ENCODE measurements at places on chromosomes 4 and X.

- DNase-seq, result no peak
Observed at GRCh38 chrX:44953734-44954502, 80.9 kb downstream of the KDM6A start.

GRCh38 chr4:174133551-174133950, 149.9 kb downstream of the FBXO8 start:
- DNase-seq, result no peak

DNA sequence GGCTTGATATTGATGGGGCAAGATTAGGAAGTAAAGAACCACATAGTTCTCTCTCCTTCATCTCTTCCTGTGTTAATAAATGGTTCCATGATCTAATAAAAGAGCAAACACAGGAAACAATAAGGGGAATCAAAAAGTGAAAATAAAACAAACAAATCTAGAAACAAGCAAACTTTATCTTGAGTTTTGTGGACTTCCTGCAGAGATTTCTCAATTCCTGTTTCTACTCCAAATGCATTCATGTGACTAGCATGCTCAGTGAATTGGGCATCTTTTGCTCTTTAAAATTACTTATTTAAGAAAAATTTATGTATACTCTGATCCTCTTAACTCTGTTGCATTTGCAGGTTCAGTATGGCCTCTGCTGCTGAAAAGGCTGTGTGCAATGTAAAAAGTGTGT, 682.0 kb downstream of the KCTD8 start:
- no peak for DNase-seq

DNA sequence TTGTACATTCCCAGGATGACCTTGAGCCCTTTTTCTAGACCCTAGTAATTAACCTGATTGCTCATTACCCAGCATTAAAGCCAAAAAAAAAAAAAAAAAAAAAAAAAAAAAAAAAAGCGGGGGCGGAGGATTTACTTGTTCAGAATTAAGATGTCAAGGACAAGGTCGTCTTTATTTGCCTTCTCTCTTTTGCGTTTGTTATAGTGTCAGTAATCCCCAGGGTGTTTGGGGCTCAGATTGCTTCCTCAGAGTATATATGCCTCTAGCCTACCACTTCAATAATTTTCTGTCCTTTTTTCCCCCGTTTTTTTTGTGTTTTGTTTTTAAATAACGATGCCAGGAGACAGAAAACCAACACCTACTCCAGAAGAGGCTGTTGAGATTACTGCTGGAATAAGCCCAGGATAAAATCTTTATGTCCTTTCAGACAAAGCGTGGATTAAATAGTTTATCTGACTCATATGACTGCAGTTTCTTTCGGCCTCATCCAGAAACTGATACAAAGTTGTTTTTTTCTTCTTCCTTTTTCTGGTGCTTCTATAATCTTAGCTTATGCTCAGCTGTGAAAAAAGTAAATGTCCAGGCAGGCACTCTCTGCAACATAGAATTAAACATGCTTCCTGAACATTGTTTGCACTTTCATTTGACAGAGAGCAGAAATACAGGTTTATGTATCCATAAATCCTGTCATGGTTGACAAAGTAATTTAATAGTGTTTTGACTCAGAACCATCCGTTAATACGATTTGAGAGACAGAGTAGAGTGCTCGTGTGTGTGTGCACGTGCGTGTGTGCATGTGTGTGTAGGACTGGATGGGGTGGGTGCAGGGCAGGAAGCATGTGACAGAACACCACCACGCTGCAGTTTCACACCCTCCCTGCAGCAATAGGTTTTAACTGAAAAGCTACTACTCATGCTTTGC, 138.6 kb downstream of the AFF1 start:
- no peak for DNase-seq

DNA sequence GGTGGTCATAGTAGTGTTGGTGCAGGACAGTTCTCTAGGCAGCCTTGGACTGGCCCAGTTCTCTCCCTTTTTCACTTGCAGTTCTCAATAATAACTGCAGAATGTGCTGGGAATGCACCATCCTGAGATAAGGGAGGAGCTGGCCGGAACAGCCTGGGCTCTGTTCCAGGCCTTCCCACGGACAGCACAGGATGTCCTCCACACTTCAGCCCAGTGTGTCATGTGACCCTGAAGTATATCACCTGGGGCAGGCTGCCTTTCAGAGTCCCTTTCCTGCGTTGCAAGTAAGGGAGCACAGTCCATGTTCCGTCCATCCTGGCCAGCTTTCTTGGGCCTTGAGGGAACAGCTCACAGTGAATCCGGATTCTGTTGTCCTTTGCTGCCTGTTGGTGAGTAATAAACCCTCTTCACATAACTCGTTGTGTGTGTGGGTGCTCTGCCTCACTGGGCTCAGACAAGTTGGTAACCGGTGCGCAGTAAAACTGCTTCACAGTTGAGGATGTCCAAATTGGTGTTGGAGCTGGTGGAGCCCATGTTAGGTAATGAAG, 32.3 kb upstream of the BBS12 start:
- DNase-seq, result no peak

DNA sequence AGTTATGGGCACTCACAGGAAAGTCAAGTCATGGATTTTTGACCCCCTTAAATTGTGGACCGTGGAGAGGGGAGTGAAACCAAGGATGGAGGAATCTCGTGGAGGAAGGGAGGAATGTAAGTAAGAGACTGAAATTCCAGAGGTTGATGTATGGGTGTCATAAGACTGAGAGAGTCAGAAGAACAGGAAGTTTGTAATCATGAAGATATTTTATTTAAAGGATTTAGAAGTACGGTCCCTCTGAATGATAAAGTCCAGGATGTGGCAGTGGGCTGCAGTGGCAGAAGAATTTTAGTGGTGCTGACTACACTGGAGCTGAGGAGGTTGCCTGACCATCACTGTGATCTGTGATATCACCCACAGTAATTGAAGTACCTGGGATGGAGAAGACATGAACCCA, 57.8 kb downstream of the DCLK2 start:
- DNase-seq, result no peak

- no peak for DNase-seq
Observed at GRCh38 chrX:119095936-119096335, 23.1 kb downstream of the CT47C1 start.

GRCh38 chr4:128424527-128425497, 137.2 kb upstream of the PGRMC2 start:
- no peak for DNase-seq

DNA sequence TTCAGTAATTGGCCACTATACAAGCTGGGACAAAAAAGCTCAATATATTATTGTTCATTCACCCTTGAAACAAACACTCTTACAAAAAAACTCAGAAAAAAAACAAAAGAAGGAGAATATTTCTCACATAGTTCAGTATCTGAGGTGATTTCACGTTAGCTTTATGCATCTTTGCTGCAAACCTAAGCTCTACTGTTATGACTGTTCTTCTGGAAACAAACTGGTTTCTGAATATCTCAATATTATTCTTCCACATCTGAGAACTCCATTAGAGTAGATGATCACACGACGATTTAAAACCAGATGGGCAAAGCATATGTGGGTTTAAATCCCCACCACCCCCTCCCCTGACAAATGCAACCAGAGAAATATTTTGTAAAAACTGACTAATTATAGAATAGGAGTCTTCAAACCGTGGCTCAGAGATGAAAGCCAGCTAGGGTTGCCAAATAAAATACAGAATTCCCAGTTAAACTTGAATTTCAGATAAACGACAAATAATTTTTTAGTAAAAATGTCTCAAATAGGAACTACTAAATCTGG, 182.0 kb upstream of the FAM241A start:
- no peak for DNase-seq

DNA sequence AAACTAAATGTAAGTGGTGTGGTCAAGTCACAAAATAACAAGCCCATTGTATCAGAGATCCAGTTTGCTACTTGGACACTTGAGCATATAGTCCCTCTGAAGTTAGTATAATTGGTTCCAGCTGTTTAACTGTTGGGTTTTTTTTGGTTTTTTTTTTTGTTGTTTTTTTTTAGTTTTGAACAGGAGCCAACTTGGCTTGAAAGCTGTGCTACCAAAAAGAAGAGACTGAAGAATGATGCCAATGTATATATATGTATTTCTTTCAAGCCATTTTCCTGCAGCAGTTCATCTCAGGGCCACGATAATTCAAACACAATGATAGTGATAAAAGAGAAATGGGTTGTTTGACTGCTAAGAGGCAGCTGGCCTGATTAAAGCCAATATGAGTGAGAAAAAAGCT, 138.3 kb downstream of the PCDH18 start:
- no peak for DNase-seq

- DNase-seq, result no peak
Observed at GRCh38 chr4:76738086-76738931, 159.6 kb downstream of the SOWAHB start.

GRCh38 chrX:97685753-97686152, 802.0 kb downstream of the RPA4 start:
- peak; percentile 3 for DNase-seq

DNA sequence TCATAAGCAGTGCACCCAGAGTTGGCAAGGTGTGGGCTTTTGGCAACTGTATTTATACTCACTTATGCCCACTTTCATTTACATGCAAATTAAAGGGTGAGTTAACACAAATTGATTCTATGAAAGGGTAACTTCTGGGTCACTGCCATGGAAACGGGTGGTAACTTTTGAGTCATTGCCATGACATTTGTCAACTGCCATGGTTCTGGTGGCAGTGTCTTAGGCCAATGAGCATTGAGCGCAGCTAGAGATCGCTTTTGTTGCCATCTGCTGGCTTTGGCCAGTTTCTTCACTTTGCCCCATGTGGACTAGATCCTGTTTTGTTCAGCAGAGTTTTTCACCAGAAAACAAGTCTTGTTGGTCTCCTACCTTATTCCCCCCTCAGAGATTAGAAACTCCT, 170.8 kb upstream of the NUDT6 start:
- no peak for DNase-seq

GRCh38 chr4:184907216-184907615, 81.4 kb upstream of the ACSL1 start:
- DNase-seq, result peak; percentile 16

GRCh38 chr4:70518716-70519115, 347 bp downstream of the AMTN start:
- no peak for DNase-seq

- DNase-seq, result no peak
Observed at GRCh38 chr4:124851741-124852140, 139.2 kb upstream of the ANKRD50 start.

- no peak for DNase-seq
Observed at GRCh38 chr4:148787831-148788477, 345.7 kb upstream of the NR3C2 start.

DNA sequence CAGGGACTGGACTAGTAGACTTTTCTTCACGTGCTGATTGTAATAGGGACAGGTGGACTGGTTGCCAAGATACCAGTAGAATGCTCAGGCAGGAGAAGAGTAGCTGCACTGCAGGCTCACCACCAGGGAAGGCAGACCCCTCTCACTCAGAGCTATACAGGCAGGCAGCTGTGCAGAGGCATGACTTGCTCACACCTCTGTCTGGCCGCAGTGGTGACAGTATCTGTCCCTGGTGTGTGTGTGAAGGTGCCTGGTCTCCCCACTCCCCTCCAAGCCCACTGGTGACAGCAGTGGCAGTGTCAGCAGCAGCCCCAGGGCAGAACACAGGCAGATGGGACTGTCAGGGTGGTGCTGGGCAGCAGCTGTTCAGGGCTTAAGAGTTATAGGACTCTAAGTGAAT, 140.7 kb downstream of the RPS6KA6 start:
- no peak for DNase-seq

DNA sequence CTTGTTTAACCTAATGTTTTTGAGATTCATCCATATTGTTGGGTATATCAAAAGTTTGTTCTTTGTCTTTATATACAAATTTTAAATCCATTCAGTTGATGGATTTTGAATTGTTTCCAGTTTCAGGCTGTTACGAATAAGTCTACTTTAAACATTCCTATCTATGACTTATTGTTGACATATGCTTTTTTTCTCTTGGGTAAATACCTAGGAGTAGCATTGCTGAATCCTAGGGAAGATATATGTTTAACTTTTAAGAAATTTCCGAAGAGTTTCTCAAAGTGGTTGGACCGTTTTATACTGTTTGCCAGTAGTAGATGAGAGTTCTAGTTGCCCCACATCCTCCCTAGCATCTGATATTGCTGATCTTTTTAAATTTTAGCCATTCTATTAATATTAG, 60.9 kb upstream of the IL13RA1 start:
- no peak for DNase-seq

GRCh38 chrX:78237127-78237526, 90.3 kb downstream of the CYSLTR1 start:
- no peak for DNase-seq

DNA sequence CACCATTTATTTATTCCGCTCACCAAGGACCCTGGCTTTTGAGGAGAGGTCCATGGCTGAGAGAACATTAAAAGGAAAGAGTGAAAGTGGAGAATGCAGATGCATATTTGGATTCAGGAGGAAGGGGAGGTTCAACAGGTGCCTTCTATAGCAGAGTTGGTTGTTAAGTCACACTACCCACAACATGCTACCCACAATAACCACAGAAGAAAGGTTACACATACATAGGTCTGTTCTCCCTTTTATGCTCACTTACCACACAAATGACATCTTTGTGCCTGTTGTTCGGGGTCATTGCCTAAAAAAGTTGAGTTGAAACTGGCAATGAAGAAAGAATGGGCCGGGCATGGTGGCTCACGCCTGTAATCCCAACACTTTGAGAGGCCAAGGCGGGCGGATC, 587.4 kb downstream of the RPA4 start:
- DNase-seq, result no peak

DNA sequence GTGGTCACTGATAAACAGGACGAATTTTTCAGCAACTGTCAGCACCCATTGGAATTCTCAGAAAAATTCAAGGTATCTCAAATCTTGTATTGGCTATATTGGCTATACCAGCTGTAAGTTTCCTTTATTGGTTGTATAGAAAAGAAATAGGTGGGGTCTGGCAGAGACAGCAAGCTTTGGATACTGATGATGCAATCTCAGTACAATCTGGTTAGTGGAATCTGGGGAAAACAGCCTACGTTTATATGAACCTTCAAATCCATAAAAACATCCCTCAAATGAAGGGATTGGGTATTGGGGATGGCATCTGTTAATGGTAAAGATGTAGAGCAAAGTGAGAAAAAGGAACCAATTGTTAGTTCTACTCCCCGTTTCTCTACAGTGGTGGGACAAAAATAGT, 76.4 kb upstream of the MBNL3 start:
- DNase-seq, result no peak

- no peak for DNase-seq
Observed at GRCh38 chrX:47231167-47231566, 1.6 kb upstream of the USP11 start.

DNA sequence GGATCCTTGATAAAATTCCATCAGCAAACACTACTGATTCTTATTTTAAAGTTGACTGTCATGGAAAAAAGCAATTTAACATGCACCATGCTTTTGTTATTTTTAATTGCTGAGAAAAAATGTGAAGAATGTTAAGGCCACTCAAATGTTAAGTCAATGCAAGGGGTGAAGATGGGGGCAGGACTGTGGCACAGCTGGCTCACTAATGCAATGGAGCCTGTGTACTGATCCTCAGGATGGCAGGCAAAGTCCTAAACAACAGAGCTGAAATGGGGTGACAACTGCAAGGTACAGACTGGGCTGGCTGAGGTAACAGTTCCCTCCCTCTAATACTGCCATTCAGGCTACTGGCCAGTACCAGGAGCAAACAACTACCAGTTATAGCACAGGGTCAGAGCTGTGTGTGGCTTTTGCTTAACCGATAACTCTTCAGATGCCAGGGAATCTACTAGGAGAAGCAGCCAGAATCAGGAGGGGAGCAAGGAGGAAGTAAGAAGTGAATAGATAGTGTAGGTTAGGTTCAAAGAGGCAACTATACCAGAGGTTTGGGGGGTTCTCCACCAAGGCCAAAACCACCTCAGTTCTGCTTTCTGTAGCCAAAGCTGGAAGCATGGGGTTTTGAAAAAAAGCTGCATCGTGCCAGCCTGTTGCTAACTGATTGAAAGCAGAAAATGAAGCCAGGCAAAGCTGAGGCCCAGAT, 372.6 kb downstream of the OPHN1 start:
- DNase-seq, result peak; percentile 12
